ENCODE measurements at places on chromosomes 11 and 22. TPM values are rescaled to one million over a fixed set of nuclear protein-coding genes. Genes with fewer than 3 reads are reported as not detected.

Gene NDUFS8
- 289 TPM for total RNA-seq

Gene OR2D2
- 0.49 TPM for total RNA-seq

Gene IGLL5
- total RNA-seq, result not detected

Gene OTOG
- total RNA-seq, result not detected

Gene TSSC4
- 132 TPM for total RNA-seq

Gene SHANK3
- total RNA-seq, result 7.6 TPM

Gene ART1
- total RNA-seq, result not detected

Gene RAG2
- total RNA-seq, result 0.10 TPM

Gene CASTOR1
- total RNA-seq, result 6.7 TPM

Gene IFT27
- 44.4 TPM for total RNA-seq

Gene TMEM151A
- total RNA-seq, result 11.0 TPM

Gene CCDC81
- 0.49 TPM for total RNA-seq

Gene DDI1
- not detected for total RNA-seq

Gene CASP5
- not detected for total RNA-seq

Gene RNF214
- 39.7 TPM for total RNA-seq

Gene TYR
- total RNA-seq, result not detected

Gene OR8D1
- not detected for total RNA-seq

Gene ADM
- 263 TPM for total RNA-seq

Gene BTG4
- not detected for total RNA-seq

Gene FOLR1
- not detected for total RNA-seq

Gene GRK2
- total RNA-seq, result 103 TPM

Gene OR6M1
- total RNA-seq, result not detected

Gene SCN2B
- total RNA-seq, result not detected

Gene SCUBE2
- 2.8 TPM for total RNA-seq

Gene BTBD10
- total RNA-seq, result 29.6 TPM
